ENCODE measurements at places on chromosomes 3 and 15. TPM values are rescaled to one million over a fixed set of nuclear protein-coding genes. Genes with fewer than 3 reads are reported as not detected.

The LRRC34 gene
- total RNA-seq = 4.1 TPM

The CFAP91 gene
- 3.3 TPM for total RNA-seq

The FEZF2 gene
- not detected for total RNA-seq

The PTH1R gene
- 2.1 TPM for total RNA-seq

The LCTL gene
- 0.68 TPM for total RNA-seq

The SCAANT1 gene
- total RNA-seq = not detected

The EXD1 gene
- not detected for total RNA-seq

The RTP4 gene
- 1.5 TPM for total RNA-seq

The TNIK gene
- 6.6 TPM for total RNA-seq

The USP8 gene
- 55.1 TPM for total RNA-seq

DNA sequence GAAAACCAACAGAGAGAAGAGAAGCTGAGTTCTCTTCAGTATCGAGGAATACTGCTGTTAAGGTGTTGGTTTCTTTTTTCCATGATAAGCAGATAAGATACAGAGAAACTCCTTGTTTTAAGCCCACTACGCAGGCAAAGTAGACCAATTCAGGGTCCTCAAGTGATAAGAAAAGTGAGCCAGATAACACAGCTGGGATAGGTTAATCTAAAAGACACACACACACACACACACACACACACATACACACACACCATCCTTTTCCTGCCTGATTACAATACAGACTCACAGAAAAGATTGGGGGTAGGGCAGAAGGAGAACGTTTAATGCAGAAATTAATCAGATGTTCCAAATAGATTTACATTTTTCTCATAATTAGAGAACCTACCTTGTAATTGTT lies 6.5 kb upstream of the PHLDB2 start:
- no peak for DNase-seq

GRCh38 chr3:177764377-177764912 lies 567.2 kb upstream of the TBL1XR1 start:
- DNase-seq = no peak

DNA sequence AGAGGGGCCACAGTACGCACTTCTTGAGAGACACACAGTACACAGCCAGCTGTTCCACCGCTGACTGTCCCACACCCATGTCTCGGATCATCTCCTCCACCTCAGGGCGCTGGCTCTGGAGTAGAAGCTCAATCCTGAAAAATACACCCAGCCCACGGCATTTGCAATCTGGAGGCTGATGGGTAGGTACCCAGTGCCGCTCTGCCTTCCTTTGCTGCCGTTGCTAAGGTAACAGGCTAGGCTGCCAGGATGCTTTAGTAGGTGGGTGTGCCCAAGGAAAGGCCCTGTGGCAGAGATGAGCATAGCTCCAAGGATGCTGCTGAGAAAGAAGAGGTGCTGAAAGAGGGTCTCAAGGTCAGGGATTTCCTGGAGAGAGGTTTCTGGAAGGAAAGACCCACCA lies 14.6 kb downstream of the TRAIP start:
- DNase-seq = no peak

GRCh38 chr3:47580481-47580880 lies 1.8 kb upstream of the CSPG5 start:
- no peak for DNase-seq

DNA sequence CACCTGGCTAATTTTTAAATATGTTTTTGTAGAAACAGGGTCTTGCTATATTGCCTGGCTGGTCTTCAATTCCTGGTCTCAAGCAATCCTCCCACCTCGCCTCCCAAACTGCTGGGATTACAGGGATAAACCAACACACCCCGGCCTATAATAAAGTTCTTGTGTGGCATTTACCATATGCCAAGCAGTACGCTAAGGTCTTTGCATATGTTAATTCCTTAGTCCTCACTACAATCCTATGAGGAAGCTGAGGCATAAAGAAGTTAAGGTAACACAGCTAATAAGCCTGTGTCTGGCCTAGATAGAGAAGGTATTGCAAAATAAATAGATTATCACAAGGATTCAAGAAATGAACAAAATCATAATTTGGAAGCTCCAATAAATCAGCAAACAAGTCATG lies 17.6 kb upstream of the SLC4A7 start:
- no peak for DNase-seq

- DNase-seq = no peak
These were observed 18.8 kb downstream of the TIPARP start for GRCh38 chr3:156693166-156693565.

GRCh38 chr3:182083112-182083511 lies 371.4 kb downstream of the SOX2 start:
- DNase-seq = no peak

- no peak for DNase-seq
These were observed 22.0 kb upstream of the MUC20 start for GRCh38 chr3:195698647-195699387.

DNA sequence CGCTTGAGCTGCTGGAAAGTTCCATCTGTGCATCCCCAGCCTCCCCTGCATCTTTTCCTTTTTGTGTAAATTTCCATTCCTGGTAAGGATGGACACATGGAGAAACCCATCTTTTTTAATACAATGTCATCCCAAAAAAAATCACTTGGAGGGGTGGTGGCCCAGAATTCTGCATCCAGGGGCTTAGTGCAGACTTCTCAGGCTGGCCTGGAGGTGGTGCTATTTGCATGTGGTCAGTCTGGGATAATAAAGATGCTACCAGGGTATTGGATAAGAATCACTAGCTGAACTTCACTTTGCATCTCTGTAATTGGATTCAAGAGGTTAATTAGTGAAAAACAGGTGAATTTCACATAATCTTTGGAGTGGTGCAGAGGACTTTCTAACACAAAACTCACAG lies 1.8 kb upstream of the ZSCAN2 start:
- no peak for DNase-seq

- DNase-seq = peak; percentile 7
These were observed 26.9 kb upstream of the LINGO1 start for GRCh38 chr15:77659350-77660321.

DNA sequence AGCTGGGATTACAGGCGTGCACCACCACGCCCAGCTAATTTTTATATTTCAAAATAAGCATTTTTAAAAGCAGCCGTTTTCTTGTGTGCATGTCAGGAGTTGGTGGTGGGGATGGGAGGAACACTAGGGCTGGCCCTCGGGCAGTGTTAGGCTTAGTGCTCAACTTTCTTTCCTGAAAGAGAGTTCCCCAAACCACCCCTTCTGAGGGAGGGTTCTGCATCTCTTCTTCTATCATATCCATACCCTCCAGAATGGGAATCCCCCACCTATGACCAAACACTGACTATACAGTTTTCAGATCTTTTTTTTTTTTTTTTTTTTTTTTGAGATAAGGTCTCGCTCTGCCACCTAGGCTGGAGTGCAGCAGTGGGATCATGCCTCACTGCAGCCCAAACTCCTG lies 12.5 kb downstream of the PFKFB4 start:
- no peak for DNase-seq

GRCh38 chr3:197561926-197562325 lies 6.2 kb upstream of the BDH1 start:
- no peak for DNase-seq

DNA sequence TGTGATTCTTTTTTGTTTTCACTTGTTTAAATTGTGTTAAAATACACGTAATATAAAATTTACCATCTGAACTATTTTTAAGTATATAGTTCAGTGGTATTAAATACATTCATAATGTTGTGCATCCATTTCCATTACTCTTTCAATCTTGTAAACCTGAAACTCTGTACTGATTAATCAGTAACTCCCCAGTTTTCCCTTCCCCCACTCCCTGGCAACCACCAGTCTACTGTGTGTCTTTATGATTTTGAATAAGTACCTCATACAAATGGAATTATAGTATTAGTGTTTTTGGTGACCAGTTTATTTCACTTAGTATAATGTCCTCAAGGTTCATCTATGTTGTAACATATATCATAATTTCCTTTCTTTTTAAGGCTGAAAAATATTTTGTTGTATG lies 59.3 kb downstream of the GLCE start:
- DNase-seq = no peak

DNA sequence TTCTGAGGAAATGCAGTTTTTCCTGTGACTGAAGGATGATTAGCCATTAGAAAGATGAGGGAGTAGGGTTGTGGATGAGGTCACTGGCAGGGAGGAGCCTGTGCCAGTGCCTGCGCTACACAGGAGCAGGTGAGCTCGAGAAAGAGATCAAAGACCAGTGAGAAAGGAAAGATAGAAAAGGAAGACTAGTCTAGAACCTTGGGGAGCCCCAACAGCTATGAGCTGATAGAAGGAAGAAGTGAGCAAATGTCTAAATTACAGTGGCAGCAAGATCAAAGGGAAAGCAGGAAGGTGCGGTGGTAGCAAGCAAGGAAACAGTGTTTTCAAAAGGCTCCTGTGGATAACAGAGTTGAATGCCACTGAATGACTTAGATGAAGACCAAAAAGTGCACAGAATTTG lies 39.6 kb downstream of the LNP1 start:
- no peak for DNase-seq

- DNase-seq = no peak
These were observed 18.3 kb downstream of the THBS1 start for GRCh38 chr15:39598958-39599845.

- no peak for DNase-seq
These were observed 314.5 kb upstream of the SEMA6D start for GRCh38 chr15:47402829-47403228.

- no peak for DNase-seq
These were observed 288.5 kb downstream of the XXYLT1 start for GRCh38 chr3:194982472-194982871.

GRCh38 chr3:72008226-72008996 lies 223.5 kb upstream of the PROK2 start:
- no peak for DNase-seq

DNA sequence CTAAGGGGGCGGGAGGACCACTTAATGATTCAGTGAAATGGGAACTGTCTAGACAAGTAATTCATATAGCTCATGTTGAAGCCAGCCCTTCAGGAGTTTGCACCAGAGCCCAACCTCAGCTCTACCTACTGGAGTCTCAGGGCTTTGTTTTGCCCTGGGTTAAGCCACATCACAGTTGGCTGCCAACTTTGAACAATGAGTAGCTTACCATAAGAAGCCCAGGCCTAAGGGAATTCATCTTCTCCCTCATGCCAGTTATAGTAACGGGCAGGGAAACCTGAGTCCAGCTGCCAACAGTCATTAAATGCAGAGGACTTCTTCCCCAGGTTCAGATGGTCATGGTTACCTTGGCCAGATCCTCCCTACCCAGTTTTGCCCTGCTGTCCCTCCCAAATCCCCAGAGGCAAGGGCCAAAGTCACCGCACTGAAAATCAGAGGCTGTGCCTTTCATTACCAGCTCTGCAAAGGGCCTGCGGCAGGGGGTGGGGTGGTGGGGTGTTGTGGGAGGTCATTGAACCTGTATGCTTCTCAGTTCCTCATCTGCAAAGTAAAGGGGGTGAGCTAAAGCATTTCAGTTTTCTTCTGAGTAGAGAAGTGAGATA lies 302.2 kb upstream of the NR2E3 start:
- no peak for DNase-seq

DNA sequence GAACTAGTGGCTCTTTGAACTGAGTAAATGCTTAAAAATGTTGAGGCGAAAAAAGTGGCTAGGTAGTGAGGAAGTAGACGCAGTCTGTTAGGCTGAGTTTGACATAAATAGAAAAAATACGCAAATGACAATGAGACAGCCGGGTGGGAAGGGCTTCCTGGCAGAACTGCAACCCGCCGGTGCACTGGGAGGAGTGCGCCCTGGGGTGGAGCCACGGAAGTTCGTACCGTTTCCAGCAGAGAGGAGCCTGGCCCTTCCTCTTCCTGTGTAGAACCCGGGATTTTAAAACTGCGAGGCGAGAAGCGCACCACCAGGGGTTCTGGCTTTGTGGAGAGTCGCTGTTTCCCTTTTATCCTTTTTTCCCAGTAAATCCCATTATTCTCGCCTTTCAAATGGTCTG lies 602.6 kb downstream of the PYDC2 start:
- DNase-seq = no peak

DNA sequence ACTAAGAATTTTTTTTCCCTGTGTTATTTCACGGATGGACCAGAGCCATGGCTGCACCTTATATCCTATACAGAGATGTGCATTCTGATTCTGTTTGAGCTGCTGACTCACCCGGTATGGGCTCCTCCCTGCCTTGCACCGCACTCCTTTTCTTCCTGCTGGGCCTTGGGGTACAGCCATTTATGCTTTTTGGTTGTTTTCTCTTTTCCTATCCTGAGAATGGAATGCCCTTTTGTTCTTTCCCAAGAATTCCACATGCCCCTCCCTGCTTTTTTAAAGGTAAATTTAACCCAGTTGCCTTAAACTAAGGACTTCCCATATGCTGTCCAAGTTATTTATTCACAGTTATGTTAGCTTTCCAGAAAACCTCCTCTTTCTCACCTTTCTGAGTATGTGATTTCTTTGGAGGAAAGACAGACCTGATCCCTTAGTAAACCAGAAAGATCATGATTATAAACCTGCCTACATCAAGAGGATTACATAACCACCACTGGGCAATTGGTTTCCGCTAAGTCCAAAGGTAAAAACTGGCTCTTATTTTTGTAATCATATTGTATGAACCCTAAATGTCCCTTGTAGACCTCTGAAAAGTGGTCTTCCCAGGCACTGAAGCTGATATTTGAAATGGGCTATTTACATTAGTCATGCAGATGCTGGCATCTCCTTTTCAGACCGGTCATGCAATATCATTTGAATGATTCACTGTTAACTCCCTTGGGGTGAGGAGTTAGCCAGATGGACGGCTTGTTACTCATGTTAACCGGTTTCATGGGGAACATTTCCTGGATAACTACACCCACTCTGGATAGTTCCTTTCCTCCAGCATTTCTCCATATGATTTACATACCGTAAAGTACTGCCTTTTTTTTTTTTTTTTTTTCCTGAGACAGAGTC lies 45.5 kb downstream of the TMOD3 start:
- peak; percentile 92 for DNase-seq

- DNase-seq = no peak
These were observed 12.2 kb downstream of the TMEM43 start for GRCh38 chr3:14137004-14137403.

- DNase-seq = no peak
These were observed at the start of gene TRANK1 for GRCh38 chr3:36944641-36945270. TRANK1 (minus strand) TSS chr3:36945054; CDS start chr3:36944809, 245 bp downstream.

DNA sequence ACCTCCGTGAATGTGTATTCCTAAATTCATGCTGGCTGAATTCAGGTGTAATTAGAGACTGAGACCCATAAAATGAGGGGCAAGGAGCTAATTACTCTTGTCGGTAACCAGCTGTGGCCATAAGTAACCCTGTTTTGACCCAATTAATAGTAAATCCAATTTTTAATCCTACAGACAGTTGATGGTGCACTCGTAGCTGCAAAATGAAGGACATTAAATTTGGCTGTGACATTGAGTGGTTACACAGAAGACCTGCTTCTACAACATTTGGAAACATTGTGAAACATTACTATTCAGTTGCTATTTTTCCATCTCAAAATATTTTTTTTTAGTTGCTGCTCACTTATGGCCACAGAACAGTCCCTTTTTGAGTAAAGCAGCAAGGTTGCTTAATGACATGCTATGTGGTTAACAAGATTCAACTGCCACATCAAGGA lies 33.0 kb downstream of the MBNL1 start:
- no peak for DNase-seq

- DNase-seq = no peak
These were observed 9.5 kb downstream of the CLDN18 start for GRCh38 chr3:138019281-138020069.

All from kidney epithelial cell (primary cell).